ENCODE measurements at places on chromosomes 1 and 21.

DNA sequence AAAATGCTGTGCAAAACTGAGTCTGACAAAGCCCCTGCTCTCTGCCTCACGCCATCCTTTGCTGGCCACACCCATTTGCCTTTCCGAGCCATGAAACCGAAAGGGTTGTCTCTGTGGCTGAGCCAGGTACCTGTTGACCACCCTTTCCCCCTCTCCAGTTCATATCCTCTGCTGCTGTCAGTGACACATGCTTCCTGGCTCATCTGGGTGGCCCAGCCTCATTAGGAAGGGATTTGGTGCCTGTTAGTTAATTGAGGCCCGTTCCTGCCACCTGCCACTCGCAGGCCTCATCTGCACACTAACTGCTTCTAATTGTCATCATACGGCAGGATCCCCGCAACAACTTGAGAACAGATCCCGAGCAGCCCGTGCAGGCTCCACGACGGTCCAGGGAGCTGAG lies 79.2 kb downstream of the OLIG1 start:
- no peak for DNase-seq

DNA sequence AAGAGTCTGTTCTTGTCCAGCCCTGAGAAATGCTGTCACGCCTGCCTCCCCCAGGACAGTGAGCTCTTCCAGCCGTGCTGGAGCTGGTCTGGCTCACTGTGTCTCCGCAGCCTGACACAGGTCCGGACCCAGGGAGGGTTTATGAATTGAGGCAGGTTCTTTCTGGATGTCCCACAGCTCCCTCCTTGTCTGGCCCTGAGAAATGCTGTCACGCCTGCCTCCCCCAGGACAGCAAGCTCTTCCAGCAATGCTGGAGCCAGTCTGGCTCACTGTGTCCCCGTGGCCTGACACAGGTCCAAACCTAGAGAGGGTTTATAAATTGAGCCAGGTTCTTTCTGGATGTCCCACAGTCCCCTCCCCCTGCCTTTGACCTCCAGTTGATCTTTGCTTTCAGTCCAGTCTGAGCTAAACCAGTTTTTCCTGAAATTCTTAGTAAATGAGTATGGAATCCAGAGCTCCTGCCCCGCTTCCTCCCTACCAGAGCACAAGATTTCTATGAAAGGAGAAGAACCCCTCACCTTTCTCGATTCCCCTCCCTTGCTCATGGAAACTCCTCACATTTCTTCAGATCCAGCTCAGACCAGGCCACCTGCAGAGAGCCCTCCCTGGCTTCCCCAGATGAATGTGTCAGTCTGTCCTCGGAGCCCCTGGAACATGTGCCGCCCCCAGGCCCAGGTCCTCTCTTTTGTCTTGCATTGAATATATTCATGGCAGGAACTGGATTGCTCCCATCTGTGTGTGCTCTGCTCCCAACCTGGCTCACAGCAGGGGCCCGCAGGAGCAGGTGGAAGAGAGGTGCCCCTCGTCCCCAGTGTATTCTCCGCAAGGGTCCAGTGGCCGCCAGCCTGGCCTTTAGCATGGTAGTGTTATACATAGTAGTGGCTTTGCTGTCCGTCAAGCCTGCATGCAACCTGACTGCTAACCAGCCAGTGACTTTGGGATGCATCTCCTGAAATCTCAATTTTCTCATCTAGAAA lies 116.3 kb downstream of the EPHB2 start:
- DNase-seq: no peak

- DNase-seq: peak; percentile 61
Measured at GRCh38 chr1:223227031-223227430, 84.0 kb upstream of the TLR5 start.

GRCh38 chr1:175984813-175985212 lies 222.3 kb downstream of the COP1 start:
- DNase-seq: no peak
